CD4-positive, alpha-beta T cell treated with Interleukin-15 for 4 hours (primary cell): ENCODE measurements at places on chromosomes 3 and 15.

- DNase-seq, result no peak
These were observed 827.7 kb downstream of the ROBO1 start for GRCh38 chr3:78940128-78940527.

DNA sequence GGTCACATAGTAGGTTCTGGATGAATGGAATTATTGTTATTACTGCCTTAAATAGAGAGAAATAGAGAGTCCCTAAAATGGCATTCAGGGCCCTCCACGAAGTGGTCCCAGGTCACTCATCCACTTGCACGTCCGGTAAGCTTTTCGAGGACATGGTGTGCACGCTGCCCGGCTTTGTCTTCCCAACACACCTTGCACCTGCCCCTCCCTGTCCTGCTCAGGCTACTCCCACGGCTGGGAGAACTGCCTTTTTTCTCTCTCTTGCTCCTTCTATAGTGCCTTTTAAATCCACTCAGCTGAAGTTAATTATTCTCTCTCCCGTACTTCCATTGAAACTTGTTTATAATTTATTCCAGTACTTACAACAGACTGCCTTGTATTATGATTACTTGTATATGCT lies 5.6 kb upstream of the DGKG start:
- DNase-seq, result no peak

- no peak for DNase-seq
These were observed 318.0 kb upstream of the LMCD1 start for GRCh38 chr3:8183627-8184026.

GRCh38 chr15:57442335-57442734 lies 66.0 kb downstream of the CGNL1 start:
- DNase-seq, result no peak

DNA sequence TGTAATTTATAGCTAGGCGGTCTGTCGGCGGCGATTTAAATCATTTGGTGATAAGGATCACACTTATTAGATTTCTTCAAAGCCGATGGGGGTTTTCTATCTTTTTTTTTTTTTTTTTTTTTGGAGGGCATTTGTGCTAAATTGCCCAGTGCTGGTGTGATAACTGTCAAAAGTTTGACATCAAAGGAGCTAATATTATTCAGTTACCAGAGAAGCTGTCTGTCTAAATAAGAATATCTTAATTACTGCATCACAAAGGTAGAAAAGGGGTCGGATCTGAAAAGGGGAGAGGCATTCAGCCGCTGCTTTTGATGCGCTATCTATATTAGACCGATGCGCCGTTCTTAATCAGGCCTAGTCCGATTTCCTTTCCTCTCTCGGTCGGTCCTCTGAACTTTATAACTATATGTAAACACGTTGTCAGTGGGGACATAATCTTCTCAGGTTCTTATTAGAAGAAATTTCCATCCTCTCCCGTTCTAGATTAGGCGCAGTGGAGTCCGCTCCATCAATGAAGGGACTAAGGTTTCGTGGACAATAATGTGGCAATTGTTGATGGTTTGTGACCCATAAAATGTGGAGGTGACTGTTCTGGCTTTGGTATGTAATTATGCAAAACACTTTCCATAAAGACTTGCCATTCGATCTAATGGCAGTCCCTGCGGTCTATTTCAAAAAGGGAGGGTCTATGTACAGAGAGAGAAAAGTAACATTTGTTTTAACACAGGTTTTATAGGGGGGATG lies 31.7 kb downstream of the NR2F2 start:
- no peak for DNase-seq

GRCh38 chr3:187293516-187294430 lies 2.2 kb upstream of the MASP1 start:
- no peak for DNase-seq
